ENCODE measurements at places on chromosomes 16 and 17.

DNA sequence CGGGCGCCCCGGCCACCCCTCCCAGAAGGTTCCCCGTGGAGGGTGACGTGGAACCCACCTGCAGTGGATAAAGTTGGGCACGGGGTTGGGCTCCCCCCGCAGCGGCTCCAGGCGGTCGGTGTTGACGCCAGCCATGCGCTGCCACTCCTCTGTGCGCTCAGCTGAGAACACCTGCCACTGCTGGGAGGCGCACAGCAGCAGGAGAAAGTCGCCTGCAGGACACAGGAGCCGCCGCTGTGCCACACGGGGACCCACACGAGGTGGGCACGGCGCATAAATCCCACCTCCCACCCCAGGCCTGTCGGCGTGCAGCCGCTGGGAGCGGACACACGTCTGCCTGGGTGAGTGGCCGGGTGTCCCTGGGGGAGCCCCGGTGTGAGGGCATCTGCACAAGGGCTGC lies 20.7 kb downstream of the CTU2 start:
- no peak for DNase-seq

DNA sequence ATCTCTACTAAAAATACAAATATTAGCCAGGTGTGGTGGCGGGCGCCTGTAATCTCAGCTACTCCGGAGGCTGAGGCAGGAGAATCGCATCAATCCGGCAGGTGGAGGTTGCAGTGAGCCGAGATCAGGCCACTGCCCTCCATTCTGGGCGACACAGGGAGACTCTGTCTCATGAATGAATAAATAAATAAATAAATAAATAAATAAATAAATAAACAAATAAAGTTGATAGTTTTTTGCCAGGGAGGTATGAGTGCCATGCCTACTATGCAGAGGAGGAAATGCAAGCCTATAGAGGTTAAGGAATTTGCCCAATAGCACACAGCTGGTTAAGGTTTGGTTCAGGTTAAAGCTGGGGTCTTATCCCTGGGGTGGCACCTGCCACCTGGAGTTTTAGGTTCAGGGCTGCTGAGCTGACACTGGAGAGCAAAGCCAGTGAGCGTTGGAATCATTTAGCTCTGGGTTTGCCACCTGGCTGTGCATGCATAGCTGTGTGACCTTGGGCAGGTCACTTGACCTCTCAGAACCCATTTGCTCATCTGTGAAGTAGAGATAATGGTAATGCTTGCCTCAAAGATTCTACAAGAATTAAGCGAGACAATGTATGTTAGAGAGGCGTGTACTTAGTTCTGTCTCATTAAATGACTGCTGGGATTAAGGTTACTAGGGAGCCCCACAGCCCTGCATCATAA lies 1.2 kb downstream of the OTOA start:
- no peak for DNase-seq

- no peak for DNase-seq
These were observed 5.4 kb downstream of the VASN start for GRCh38 chr16:4376893-4377572.

GRCh38 chr16:24204150-24204665 lies 51.9 kb upstream of the CACNG3 start:
- DNase-seq = no peak

- DNase-seq = peak; percentile 19
These were observed 686.7 kb upstream of the RBFOX1 start for GRCh38 chr16:6645768-6646568.

GRCh38 chr16:53968896-53969295 lies 264.9 kb downstream of the FTO start:
- no peak for DNase-seq

GRCh38 chr16:84820305-84820684 lies 510 bp downstream of the CRISPLD2 start:
- DNase-seq = no peak

- no peak for DNase-seq
These were observed 140.5 kb downstream of the STX8 start for GRCh38 chr17:9435165-9435564.

GRCh38 chr17:67221062-67221998 lies 23.7 kb downstream of the HELZ start:
- peak; percentile 30 for DNase-seq

GRCh38 chr17:34465789-34466188 lies 102.8 kb upstream of the CCL1 start:
- DNase-seq = no peak

GRCh38 chr16:80317599-80318037 lies 223.2 kb upstream of the DYNLRB2 start:
- peak; percentile 48 for DNase-seq

DNA sequence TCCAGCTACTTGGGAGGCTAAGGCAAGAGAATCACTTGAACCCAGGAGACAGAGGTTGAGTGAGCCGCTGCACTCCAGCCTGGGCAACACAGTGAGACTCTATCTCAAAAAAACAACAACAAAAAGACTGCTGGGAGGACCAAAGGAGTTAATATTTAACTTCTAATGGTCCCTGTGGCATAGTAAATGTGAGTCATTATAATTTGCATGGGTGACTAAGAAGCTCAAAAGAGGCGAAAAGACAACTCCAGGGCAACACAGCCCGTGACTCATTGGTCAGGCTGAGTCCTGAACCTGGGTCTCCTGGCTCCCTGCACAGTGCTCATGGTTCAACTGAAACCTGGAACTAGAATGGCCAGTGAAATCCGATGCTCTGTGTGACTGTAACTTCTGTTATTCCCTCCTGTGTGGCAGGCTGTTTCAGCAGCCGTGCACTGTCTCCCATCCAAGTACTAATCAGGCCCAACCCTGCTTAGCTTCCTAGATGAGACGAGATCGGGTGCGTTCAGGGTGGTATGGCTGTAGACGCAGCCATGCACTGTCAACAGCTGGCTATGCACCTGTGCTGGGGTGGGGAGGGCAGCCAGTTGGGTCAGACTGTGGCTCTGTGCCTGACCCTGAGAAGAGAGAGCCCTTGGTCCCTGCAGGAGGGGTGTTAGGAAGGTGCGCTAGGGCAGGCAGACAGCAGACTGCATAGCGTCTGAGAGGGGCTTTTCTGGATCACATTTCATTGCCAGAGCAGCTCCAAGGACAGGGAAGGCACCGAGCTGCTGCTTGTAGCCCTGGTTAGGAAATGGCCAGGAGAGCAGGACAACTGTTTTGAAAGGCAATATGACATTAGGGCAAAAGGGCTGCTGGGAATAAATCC lies 14.5 kb upstream of the GPRC5C start:
- peak; percentile 24 for DNase-seq

DNA sequence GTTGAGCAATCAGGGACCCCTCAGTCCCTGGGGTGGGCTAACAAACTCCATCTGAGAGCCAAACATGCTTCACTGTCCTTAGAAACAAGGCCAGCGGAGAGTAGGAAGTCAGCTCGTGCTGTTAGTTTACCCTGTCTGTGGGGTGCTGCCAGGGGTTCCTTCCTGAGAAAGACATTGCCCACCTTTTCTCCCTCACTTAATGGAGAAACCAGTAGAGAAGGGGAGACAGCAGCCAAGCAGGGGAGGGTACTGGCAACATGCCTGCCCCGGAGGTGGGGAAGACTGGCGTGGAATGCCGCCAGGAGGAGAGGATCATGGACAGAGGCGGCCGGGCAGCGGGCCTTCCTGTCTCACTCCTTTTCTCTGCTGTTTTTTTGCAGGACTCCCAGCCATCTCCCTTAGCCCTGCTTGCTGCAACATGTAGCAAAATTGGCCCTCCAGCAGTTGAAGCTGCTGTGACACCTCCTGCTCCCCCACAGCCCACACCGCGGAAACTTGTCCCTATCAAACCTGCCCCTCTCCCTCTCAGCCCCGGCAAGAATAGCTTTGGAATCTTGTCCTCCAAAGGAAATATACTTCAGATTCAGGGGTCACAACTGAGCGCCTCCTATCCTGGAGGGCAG lies 19.9 kb downstream of the SP2 start:
- no peak for DNase-seq

DNA sequence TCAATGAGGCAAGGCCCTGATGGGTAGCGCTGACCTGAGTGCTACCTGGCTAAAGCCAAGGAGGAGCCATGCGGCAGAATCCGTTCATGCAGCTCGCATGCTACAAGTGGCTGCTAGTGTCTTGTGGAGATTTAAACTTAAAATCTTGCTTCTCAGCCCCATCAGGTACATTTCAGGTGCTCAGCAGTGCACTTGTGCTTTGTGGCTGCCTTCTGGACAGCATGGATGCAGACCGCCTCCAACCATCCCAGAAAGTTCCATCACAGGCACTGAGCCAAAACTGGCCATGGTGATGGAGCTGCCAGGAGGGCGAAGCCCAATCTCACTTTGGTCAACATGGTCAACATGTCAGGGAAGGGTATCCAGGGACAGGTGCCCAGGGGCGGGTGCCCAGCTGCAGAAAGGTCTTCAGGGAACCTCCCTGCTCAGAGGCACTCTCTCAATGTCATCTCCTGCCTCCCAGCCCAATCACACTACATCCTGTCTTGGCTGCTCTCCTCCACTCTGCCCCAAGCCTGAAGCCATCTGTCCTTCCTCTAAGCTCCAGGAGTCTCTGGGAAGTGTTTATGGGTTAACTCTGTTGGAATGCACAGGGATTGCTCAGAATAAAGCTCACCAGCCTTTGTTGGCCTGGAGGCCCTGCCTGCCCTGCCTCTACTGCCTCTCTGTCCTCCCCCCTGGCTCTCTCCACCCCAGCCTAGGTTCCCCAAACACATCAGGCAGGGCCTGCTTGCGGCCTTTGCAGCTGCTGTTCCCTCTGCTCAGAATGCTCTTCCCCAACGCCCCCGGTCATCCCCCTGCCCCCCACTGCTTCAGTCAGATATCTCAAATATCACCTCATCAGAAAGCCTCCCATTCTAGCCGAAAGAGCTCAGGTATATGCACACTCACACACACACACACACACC lies 18.3 kb upstream of the TNFRSF13B start:
- DNase-seq = no peak

DNA sequence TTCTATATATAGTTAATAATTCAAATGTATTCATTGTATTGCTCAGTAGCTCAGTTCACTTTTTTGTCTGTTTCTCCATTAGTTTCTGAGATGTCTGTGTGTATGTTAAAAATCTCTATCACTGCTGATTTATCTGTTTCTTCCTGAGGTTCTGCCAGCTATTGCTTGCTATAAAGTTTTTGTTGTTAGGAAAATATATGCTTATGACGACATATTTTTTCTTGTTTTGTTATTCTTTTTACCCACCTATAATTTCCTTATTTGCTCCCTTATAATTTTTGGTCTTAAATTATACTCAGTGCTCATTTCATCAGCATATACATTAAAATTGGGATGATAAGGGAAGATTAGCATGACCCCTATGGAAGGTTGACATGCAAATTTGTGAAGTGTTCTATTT lies 200.6 kb downstream of the GSG1L start:
- no peak for DNase-seq

- DNase-seq = no peak
These were observed 204.6 kb downstream of the STX8 start for GRCh38 chr17:9371019-9371418.

DNA sequence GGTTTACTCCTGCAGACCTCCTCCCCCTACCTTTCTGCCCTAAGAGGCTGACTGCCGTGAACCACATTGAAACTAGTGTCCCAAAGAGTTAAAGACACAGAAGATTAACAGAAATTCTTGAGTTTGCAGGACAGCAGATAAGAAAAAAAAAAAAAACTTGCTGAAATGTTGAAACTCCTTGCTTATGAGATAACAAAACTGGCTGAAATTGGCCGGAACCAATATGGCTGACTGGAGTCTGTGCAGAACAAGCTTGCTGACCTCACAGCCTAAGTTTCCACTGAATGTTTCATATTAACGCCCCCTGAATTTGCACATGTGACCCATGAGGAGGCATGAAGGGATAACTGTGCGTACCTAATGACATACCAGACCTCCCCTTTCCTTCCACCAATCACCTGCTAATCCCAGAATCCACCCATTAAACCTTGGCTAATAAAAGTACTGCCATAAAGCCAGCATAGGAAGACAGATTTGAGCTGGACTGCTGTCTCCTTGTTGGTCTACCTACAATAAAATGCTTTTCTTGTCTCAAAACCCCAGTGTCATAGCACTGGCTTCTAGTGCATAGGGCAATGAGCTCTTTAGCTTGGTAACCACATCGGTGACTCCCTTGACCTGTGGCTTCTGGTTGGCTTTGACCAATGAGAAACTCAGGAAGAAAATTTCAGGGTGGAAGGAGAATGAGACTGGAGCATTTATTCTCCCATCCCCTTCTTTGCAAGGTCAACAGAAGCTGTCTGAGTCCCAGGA lies 80.1 kb downstream of the PMP22 start:
- DNase-seq = no peak

DNA sequence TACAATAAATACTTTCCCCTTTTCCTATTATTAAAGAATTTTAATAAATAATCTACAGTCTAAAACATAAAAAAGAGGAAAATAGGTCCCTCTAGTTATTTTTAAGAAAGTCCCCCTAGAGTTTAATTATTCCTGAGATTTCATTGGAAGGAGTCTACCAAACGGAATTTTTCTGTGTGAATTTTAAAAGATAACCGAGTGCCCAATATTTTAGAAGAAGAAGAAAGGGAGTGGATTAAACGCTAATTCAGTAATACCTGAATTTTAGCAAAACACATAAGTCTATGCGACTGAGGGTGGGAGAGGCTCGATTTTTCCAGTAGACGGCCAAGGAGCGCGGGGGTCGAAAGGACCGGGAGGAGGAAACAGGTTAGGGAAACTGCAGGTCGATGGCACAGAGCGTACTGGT lies 2.2 kb downstream of the HOXB2 start:
- DNase-seq = no peak

GRCh38 chr17:55325406-55325805 lies 60.6 kb downstream of the HLF start:
- no peak for DNase-seq

DNA sequence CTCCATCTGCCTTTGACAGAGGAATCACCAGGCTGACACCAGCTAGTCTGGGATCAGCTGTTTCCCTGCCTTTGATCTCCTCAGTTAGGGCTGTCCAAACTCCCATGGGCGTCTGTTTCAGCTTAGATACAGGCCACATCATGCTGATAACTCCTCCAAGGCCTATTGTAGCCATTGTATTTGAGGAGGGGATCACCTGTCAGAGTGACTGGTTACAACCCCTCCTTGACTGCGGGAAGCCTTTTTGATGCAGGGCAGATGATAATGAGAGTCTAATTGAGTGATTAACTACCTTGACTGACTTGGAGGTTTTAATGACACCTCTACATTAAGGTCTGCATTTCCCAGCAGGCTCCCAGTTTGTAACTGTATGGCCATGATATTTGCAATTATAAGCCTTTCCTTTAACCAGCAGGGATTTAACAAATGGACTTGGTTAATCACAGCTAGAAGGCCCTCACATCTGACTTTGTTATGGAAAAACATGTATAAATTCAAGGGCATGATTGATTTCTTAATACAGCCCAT lies 863.5 kb downstream of the KCNJ2 start:
- DNase-seq = peak; percentile 70

- DNase-seq = no peak
These were observed 503.2 kb downstream of the TMEM114 start for GRCh38 chr16:8087146-8087545.
